Karpas-422 (cell line): ENCODE measurements at places on chromosomes 1 and 21. TPM values are rescaled to one million over a fixed set of nuclear protein-coding genes. Genes with fewer than 3 reads are reported as not detected.

The DCST2 gene
- 1.3 and 3.5 TPM in 2 replicates for total RNA-seq

- DNase-seq = no peak
- peaks cover 26% of the 10 kb centered on the region for H3K4me1 ChIP-seq
- peaks cover 96% of the 10 kb centered on the region for H3K36me3 ChIP-seq
Observed at GRCh38 chr1:42692911-42693310, 10.7 kb downstream of the YBX1 start.

GRCh38 chr1:100543640-100544039, 5.7 kb downstream of the GPR88 start:
- no peaks in the 10 kb centered on the region for H3K36me3 ChIP-seq
- no peaks in the 10 kb centered on the region for H3K27me3 ChIP-seq
- H3K27ac ChIP-seq = no peak overlapping the region

The HRNR gene
- total RNA-seq = not detected in 2 replicates

The RYR2 gene
- total RNA-seq = not detected in 2 replicates

The INSRR gene
- total RNA-seq = not detected in 2 replicates

The DENND2C gene
- 0.11 and 0.60 TPM in 2 replicates for total RNA-seq

- no peaks in the 10 kb centered on the region for H3K27me3 ChIP-seq
- no peaks in the 10 kb centered on the region for H3K36me3 ChIP-seq
- DNase-seq = no peak
- H3K4me3 ChIP-seq = no peak overlapping the region
- no peak overlapping the region for H3K27ac ChIP-seq
- no peaks in the 10 kb centered on the region for H3K4me1 ChIP-seq
Observed at GRCh38 chr1:220347654-220348175, 75.5 kb upstream of the RAB3GAP2 start.

The SLAMF9 gene
- not detected in 2 replicates for total RNA-seq

GRCh38 chr1:161440312-161440894, 64.9 kb upstream of the FCGR2A start:
- DNase-seq = peak; percentile 88
- no peaks in the 10 kb centered on the region for H3K36me3 ChIP-seq
- H3K4me3 ChIP-seq = peak overlapping the region; percentile 79

The MCOLN3 gene
- total RNA-seq = not detected in 2 replicates

The RNF186 gene
- total RNA-seq = not detected in 2 replicates

GRCh38 chr1:36208978-36209703, 15.1 kb upstream of the THRAP3 start:
- no peak for DNase-seq
- H3K36me3 ChIP-seq = no peaks in the 10 kb centered on the region
- H3K4me1 ChIP-seq = peaks cover 2% of the 10 kb centered on the region; the same call in 1 of the 2 replicates
- H3K27me3 ChIP-seq = no peaks in the 10 kb centered on the region
- H3K4me3 ChIP-seq = no peak overlapping the region

DNA sequence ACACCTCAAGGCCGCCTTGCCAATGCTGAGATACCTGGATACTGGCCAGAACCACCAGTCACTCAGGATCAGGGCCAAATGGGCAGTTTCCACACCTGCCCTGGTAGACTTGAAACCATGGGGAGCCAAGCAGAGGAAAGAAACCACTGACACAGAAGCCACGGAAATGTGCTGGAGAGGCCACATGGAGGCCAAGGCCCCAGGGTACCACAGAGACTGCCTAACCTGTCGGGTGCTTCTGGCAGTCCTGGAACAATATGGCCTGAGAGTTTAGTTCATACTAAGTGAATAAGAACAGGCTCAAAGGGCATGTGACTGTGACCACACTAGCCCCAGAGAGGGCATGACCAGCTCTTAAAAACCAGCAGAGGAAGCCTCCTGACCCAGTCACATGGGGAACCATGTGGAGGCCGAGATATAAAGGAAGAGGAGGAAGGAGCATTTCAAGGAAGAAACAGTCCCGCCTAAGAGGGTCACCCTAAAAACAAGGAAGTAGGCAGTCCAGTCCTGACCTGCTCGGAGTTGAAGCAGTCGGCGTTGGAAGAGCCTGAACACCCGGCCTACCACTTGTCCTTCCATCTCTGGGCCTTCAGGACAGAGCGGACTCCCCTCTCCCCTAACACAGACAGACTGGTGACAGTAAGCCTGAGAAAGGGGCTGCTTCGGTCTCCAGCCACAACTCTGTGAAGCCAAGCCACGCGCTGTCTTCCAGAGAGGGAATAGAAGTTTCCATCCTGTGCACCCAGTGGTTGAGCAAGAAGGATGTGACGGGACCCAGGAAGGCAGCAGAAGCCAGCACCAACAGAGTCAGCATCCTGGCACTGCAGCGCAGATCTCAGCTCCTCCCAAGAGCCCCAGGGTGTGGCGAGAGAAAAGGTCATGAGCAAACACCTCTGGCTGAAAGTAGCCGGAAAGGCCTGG, at the start of gene DENND2D:
DENND2D (minus strand) TSS at position 766 of the 921 bp plus-strand sequence; CDS start at position 579, 187 bp downstream.
- H3K27ac ChIP-seq = peak within 1 kb of the TSS; percentile 88
- no peak within 1 kb of the TSS for H3K4me3 ChIP-seq
- H3K4me1 ChIP-seq = peaks cover 63% of the 10 kb centered on the region
- no peaks in the 10 kb centered on the region for H3K27me3 ChIP-seq
- peaks cover 16% of the 10 kb centered on the region; the same call in 1 of the 2 replicates for H3K36me3 ChIP-seq

DNA sequence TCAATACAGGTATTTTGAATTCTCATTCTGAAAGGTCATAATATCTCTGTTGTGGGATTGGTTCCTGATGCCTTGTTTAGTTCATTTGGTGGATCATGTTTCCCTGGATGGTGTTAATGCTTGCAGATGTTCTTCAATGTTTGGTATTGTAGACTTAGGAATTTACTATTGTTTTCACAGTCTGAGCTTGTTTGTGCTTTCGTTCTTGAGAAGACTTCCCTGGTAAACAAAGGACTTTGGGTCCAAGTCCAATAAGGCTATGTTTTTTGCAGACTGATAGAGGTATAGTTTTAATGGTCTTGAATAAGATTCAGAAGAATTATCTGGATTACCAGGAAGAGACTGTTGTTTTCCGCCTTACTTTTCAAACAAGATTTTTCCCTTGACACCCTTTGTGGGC, 1646.3 kb downstream of the AMY1C start:
- H3K27me3 ChIP-seq = no peaks in the 10 kb centered on the region
- H3K36me3 ChIP-seq = no peaks in the 10 kb centered on the region
- H3K4me1 ChIP-seq = no peaks in the 10 kb centered on the region

DNA sequence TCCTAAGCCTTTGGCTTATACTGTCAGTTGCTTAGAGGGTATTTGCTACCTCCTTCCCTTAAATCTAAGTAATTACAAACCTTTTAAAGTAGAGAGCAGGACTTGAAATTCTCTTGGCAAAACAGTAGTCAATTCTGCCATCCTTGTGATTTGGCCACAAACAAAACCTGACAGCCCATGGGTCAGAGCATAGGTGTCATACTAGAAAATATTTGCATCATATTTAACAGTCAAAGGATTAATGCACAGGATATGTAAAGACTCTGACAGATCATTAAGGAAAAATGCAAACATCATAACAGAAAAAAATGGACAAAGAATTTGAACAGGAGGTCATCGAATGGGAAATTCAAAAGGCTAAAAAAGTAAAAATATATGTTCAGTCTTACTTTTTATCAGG, 50.5 kb downstream of the ZFYVE9 start:
- H3K4me3 ChIP-seq = no peak overlapping the region
- no peaks in the 10 kb centered on the region for H3K36me3 ChIP-seq
- H3K27me3 ChIP-seq = no peaks in the 10 kb centered on the region
- H3K27ac ChIP-seq = no peak overlapping the region
- H3K4me1 ChIP-seq = no peaks in the 10 kb centered on the region
- no peak for DNase-seq

The FALEC gene
- 0.54 TPM in 1 of 2 replicates, not detected in the other for total RNA-seq

The CDC20 gene
- 96.9 and 141 TPM in 2 replicates for total RNA-seq

GRCh38 chr1:77350012-77350770, 68.4 kb downstream of the AK5 start:
- H3K27me3 ChIP-seq = no peaks in the 10 kb centered on the region
- no peak for DNase-seq
- H3K4me1 ChIP-seq = no peaks in the 10 kb centered on the region
- H3K36me3 ChIP-seq = no peaks in the 10 kb centered on the region

DNA sequence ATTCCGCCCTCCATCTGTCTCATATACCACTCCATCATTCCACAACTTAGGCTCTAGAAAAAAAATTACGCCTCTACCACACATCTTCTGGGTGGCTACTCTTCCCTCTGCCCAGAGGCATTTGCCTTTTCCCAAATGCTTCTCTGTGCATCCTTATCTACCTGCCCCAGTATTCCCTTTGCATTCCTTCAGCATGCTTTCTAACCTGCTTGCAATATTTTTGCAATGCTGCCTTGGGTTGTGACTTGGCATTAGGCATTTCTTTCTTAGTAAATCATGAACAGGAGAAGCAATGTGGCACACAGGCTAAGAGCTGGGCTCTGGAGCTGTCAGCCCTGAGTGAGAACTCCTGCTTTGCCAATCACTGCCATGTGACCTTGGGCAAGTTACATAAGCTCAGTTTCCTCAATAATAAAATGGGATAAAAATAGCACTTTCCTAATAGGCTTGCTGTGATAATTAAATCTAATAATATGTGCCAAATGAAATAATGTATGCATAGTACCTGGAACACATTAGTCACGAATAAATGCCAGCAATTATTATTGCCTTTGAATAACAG, 276.0 kb downstream of the ASTN1 start:
- H3K36me3 ChIP-seq = no peaks in the 10 kb centered on the region
- no peaks in the 10 kb centered on the region for H3K4me1 ChIP-seq
- no peaks in the 10 kb centered on the region for H3K27me3 ChIP-seq

GRCh38 chr1:194028002-194028401, 841.6 kb upstream of the B3GALT2 start:
- H3K27me3 ChIP-seq = no peaks in the 10 kb centered on the region
- no peak overlapping the region for H3K27ac ChIP-seq
- no peak for DNase-seq
- H3K36me3 ChIP-seq = no peaks in the 10 kb centered on the region
- no peak overlapping the region for H3K4me3 ChIP-seq

DNA sequence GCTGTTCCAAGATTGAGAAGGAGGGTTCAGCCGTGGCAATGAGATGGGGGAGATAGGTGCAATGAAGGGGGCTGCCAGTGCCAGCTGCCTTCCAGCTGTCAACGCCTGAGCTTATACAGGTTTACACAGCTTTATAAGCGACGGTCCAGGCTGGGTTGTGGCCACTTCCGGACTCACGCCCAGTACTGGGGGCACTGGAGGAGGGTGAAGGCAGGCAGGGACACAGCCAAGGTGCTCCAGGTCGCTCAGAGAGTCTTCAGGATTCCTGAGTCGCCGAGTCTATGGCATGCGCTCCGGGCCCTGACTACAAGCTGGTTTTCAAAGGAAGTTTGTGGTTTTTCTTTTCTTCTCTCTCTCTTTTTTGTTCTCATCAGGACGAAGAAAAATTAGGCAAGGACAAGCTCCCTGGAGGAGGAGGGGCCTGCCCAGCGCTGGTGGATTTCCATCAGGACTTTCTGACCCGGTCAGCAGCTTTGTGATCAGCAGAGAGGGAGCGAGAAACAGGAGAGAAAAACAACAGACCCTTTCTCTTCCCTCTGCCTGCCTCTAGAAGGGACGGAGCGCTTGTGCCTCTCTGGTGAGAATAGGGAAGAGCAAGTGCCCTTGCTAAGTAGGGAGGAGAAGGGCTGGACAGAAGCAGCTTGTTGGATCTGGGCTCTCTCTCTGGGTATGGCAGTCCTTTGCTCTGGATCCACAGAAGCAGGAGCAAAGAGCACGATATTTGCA, at the start of gene MINDY1:
MINDY1 (minus strand) TSS at position 576 of the 726 bp plus-strand sequence. CDS start 4,285 bp downstream, outside the sequence.
- peak within 1 kb of the TSS; percentile 60 for H3K27ac ChIP-seq
- peak within 1 kb of the TSS; percentile 91 for H3K4me3 ChIP-seq
- DNase-seq = peak; percentile 89
- no peaks in the 10 kb centered on the region for H3K27me3 ChIP-seq
- H3K36me3 ChIP-seq = no peaks in the 10 kb centered on the region

DNA sequence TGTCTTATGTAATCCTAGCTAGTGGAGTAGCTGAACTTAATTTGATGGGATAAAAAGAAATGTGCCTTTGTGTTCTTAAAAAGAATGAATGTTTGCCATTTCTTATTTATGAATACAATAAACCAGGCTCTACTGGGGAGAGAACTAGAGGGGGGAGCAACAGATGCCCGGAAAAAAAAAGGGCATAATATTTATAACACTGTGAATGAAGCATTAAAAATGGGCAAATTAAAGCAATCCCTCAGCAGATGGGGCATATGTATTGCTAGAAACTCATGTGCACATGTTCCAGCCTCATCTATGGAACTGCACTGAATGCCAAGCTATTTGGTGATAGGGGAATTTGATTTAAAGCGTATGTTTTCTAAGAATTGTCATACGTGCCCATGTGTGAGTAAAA, 42.3 kb upstream of the KCNJ6 start:
- no peaks in the 10 kb centered on the region for H3K27me3 ChIP-seq
- H3K4me3 ChIP-seq = no peak overlapping the region
- no peak for DNase-seq

DNA sequence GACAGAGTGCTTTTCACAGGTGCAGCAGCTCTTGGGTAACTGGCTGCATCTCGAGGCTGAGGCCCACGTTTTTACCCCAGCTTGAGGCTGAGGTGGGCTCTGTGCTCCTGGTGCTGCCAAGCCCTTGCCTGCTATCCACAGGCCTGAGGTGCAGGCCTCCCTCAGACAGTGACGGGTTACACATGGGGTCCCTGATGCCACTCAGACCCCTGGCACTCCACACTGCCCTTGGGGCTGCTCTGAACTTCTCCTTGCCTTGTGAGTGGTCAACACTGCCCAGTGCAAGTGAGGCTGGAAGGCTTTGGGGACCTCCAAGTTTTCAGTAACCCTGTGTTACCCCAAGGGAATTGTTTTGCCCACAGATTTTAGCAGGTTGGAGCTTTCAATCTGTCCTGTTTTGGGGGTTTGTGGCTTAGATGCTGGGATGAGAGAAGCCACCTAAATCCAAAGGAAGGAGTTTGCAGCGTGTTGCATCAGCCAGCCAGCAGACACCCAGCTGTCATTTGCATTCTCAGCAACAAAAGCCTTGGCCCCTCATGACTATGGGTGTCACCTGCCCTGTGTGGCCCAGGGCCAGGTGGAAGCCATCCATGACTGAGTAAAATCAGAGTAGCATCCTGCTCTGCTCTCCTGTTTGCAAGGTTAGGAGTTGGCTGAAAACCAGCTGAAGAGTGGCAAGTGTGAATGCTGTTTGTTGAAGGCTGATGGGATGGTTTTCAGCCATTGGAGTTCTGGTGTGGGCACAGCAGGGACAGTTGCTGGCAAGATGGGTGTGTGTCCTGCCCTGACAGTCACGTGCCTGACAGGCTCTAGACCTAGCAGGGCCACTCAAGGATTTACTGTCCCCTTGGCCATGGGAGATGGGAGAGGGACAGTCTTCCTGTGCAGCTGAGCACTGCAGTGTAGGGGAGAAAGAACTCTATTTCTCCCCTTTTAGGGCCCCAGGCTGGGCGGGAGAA, 3.2 kb downstream of the RNF187 start:
- H3K27me3 ChIP-seq = no peaks in the 10 kb centered on the region
- H3K36me3 ChIP-seq = peaks cover 31% of the 10 kb centered on the region
- peaks cover 39% of the 10 kb centered on the region for H3K4me1 ChIP-seq
- H3K27ac ChIP-seq = peak overlapping the region; percentile 98
- peak overlapping the region; percentile 100 for H3K4me3 ChIP-seq

DNA sequence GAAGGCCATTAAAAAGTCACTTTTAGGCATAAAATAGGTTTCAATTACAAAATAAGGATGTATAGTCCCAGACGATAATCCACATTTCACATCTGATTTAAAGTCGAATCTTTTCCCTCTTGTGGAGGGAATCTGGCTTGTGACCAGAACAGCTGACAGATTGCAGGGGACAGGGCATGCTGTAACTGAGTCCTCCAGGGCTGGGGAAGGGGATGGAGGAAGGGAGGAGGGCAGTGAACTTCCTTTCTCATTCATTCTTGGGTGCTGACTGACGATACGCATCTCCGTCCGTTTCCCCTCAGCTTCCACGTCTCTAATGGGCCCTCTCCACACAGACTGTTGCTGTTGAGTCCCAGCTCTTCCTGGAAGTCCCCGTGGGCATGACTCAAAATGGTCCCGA, 108.1 kb upstream of the CSF3R start:
- no peak for DNase-seq
- no peak overlapping the region for H3K4me3 ChIP-seq
- H3K27ac ChIP-seq = no peak overlapping the region
- no peaks in the 10 kb centered on the region for H3K36me3 ChIP-seq
- H3K4me1 ChIP-seq = peaks cover 32% of the 10 kb centered on the region
